ENCODE measurements at places on chromosomes 12 and 14.

DNA sequence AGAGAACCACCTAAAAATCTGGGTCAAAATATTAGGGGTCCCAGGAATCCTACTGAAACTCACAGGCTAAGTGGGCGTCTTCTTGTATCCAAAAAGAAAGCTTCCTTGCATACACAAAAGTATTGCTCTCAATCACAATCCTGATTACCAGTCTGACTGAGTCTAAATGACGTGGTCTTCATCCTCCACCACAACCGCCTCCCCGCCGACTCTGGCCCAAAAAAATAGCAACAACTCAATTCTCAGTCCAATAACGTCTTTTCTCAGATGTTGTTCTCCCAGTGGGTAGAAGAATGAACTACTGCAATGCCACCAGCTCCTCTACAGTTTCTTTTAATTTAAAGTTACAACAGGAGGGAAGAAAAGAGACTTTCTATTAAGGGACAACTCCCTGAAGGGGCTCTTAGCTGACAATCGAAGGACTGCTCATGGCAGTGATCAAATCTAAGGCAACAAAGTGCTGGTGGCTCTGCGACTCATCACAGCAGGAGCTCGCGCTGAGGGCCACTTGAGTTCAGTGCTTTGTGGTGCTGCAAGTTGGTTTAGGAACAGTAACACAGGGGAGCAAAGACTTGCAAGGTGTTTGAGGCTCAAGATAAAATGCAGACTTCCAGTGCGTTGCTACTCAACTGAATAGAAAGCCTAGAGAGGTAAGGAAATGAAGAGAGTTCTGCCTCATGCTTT, 394.1 kb downstream of the BCAT1 start:
- no peak for DNase-seq

DNA sequence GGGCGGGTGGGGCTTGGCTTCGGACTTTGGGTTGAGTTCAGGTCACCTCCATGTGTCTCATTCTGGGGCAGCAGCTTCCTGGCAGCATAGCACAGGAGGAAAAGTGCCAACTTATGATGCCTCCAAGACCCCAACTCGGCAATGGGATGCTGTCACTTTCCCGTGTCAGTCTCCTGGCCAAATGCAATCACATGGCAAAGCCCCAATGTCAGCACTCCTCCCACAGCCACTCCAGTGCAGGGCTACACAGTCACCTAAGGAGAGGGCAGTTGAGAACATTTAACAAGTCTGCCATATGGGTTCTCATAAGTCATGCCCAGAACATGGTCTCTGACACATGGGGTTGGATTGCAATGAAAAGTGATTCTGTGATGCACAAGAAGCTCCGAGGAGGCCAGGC, 26.7 kb downstream of the ELK3 start:
- no peak for DNase-seq

DNA sequence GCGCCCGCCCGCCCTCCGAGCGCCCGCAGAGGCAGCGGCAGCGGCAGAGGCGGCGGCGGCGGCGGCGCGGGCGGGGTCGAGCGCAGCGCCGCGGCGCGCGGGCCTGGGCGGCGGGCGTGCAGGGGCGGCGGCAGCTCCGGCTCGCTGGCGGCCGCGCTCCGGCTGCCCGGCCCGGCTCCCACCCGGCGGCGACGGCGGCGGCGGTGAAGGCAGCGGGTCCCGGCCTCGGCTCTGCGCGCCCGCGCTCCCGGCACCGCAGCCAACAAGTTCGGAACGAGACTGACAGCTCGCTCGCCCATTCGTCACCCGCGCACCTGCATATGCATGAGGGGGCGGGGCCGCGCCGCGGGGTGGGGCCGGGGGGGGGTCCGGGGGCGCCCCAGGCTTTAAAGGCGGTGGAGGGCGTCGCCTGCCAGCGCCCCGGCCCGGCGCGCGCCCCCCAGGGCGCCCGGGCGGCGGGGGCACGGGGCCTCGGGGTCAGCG, at the start of gene JAG2:
TSS of gene JAG2 (minus strand) at position 281 of the 483 bp plus-strand sequence. CDS start 356 bp downstream, outside the sequence.
- no peak for DNase-seq

GRCh38 chr12:74579981-74580380, 42.3 kb downstream of the ATXN7L3B start:
- DNase-seq, result no peak

DNA sequence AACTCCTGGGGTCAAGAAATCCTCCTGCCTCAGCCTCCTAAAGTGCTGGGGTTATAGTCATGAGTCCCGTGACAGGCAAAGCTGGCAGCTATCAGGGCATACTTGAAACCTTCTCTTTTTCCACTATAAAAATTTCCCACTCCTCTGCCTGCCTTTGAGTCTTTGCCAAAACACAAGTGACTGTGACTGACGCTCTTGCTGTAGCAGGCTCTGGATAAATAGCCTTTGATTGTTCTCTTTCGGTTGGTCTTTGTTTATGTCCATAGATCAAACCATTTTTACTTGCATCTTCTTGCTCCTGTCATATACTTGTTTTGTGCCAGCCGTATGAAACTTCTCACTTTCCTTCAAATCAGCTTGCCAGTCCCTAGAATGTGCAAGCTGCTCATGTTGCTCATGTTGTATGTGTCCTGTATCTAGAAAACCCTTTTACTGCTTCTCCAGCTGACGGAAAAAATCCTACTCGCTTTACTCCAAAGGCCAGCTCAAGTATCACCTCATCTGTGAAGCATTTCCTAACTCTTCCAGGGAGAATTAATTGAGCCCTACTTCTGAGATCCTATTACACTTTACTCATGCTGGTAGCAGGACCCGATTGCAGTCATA, 73.1 kb downstream of the RESF1 start:
- DNase-seq, result no peak

DNA sequence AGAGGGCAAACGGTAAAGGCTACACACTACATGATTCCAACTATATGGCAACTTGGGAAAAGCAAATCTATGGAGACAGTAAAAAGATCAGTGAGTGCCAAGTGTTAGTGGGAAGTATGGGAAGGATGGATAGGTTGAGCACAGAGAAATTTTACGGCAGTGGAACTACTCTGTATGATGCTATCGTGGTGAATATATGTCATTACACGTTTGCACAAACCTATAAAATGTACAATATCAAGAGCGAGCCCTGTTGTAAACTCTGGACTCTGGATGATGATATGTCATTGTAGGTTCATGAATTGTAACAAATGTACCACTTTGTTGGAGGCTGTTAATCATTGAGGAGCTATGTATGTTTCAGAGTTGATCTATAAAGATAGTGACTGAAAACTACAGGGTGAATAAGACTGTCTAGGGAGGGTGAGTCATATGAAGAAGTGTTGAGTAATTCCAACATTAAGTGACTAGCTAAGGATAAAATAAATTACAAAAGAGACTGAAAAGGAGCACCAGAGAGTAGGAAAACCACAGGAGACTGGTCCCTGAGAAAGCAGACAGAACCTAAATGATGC, 349.2 kb upstream of the LMO3 start:
- DNase-seq, result no peak

GRCh38 chr12:25040593-25040992, 91.7 kb upstream of the BCAT1 start:
- no peak for DNase-seq

DNA sequence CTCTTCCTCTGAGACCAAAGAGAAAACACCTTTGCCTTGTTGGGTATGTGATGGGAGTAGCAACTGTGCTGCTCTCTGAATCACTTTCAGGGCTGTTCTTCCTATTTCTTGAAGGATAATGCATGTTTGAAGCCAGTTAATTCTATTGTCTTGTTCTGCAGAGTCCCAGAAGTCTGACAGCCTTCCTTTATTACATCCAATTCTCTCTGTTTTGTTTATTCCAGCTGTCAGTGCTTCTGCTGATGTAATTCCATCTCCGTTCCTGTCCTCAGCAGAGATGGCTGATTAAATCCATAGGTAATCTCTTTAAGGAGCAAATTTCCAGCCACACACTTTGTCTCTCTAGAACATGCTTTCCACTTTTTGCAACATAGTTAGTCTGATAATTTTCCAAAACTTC, 59.7 kb downstream of the MGAT4C start:
- DNase-seq, result no peak

GRCh38 chr14:89955022-89955744, 544 bp upstream of the TDP1 start:
- DNase-seq, result no peak

- DNase-seq, result no peak
Measured at GRCh38 chr14:54680651-54681050, 113.7 kb downstream of the SAMD4A start.

DNA sequence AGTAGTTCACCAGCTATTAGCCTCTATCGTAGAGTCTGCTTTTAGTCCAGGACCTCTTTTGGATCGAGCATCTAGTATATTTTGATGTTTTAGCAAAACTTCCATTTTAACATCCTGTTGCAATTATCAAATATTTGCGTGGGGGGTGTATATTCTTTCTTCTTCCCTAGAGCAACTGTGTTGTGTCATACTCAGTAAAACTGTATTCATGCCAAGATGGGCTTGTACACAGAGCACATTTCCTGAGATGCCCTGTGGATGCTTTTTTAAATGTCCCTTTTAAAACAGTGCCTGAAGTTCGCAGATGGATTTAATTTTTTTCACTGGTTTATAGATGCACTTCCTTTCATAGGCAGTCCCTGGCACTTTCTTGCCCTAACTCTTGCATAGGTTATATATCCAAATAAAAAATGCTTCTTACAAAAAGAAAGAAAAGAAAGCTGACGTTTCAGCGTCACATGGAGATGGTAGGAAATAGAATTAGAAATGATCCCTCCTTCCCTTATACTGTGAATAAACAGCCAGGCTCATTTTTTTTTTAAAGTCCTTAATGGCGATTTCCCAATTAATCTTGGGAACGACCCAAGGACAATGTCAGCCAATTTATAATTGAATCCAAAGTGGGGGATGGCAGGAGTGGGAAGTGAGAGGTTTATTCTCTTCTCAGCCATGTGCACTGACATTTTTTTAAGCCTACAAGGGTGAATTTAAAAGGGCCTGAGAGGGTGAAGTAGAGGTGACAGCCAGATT, 247.0 kb downstream of the SLC41A2 start:
- no peak for DNase-seq

DNA sequence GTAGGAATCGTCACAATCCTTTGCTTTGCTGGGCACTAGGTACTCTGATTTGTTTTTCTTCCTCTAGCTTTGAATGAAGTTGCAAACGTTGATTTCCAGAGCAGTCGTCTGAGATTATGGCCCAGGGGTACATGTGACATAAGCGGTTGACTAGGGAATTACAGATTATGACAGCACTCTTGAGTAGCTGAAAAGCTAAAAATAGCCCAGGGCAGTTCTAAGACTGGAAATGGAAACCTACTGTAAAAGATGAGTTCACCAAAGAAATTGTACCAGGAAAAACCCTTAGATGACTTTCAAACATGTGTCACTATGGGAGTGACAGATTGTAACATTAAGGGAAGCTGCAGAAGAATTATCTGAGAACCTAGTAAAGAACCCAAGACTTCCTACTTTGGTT, 108.5 kb downstream of the ANO6 start:
- no peak for DNase-seq

GRCh38 chr14:97271451-97271960, 474.3 kb downstream of the VRK1 start:
- no peak for DNase-seq

All from activated CD4-positive, CD25-positive, alpha-beta regulatory T cell (primary cell).